ENCODE measurements at places on chromosomes 7 and 10.

- DNase-seq: no peak
Observed at GRCh38 chr10:77716458-77717317, 79.1 kb upstream of the KCNMA1 start.

DNA sequence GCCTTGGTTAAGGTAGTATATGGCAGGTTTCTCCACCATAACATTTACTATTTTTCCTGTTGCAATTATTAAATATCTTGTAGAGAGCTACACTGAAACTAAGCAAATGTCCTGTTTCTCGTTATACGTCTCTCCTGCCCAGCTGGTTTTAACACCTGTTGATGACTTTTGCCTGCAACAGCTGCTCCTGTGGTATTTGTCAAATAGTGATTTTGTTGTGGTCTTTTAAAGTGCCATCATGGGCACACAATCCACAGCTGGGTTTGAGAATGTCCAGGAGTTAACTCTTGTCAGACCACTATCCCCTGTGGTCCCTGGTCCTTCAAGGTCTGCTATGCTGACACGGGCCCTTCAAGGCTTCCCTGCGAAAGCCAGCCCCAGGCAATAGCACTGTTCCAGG, 24.9 kb upstream of the SEC61G start:
- no peak for DNase-seq

DNA sequence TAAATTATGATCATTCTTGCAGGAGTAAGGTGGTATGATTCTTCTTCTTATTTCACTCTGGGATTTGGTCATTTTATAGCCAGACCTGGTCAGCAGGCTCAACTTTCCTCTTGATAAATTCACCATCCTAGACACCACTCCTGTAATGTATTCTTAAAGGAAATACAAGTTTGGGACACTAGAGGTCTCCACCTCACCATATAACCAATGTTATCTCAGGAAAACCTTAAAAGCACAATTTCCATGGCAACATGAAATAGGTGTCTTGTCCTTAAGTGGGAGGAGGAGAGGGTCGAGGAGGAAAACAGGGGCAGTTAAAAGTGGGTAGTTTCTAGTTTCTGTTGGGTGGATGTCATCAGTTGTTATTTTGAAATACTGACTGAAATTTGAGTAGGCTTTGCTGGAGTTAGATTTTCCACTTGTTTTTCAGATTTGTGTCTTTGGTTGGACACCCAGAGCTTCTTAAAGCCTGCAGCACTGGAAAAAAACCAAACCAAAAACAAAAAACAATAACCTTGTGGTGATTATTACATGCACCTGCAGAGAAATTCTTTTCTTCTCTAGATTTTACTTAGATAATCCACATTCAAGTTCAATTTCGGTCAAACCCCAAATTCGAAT, 163.1 kb downstream of the PRKCQ start:
- no peak for DNase-seq

DNA sequence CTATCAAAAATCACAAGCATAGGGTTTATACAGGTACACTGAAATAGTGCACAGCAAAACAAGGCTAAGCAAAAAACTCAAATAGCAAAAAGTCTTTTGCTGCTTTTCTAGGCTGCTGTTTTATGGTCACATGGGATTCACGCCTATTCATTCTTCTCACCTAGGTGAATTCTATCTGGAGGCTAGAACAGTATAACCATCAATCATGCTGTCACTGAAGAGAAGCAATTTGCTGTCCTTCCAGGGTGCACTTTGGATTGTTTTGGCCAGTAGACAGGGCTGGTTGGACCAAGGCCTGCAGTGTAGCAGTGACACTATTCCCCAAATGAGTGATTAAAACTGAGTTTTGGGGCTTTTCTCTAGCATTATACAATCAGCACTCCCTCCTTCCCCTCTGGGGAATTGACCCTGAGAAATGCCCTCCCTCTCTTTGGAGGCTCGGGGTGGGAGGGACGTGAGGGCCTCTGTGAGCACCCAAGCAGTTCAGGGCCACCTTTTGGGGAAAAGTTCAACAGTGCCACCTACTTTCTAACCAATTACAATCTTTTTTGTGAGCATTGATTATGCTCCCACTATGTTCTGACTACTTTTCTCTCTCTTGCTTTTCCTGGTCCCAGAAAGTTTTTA, 16.2 kb upstream of the SND1 start:
- DNase-seq: no peak

DNA sequence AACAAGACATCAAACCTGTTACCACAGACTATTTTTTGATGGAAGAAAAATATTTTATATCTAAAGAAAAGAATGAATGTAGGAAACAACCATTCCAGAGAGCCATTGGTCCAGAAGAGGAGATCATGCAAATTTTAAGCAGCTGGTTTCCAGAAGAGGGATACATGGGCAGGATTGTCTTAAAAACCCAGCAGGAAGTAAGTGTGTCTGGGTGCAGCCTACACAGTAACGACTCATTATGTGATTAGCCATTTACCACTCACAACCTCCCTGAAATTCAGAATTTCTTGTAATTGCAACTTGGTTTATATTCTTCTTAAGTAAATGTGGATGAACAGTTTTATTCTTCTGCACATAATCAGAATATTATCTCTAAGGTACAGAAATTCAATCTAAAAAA, 46.2 kb downstream of the NOC3L start:
- DNase-seq: no peak

GRCh38 chr7:48274662-48275061, 103.4 kb downstream of the ABCA13 start:
- no peak for DNase-seq

DNA sequence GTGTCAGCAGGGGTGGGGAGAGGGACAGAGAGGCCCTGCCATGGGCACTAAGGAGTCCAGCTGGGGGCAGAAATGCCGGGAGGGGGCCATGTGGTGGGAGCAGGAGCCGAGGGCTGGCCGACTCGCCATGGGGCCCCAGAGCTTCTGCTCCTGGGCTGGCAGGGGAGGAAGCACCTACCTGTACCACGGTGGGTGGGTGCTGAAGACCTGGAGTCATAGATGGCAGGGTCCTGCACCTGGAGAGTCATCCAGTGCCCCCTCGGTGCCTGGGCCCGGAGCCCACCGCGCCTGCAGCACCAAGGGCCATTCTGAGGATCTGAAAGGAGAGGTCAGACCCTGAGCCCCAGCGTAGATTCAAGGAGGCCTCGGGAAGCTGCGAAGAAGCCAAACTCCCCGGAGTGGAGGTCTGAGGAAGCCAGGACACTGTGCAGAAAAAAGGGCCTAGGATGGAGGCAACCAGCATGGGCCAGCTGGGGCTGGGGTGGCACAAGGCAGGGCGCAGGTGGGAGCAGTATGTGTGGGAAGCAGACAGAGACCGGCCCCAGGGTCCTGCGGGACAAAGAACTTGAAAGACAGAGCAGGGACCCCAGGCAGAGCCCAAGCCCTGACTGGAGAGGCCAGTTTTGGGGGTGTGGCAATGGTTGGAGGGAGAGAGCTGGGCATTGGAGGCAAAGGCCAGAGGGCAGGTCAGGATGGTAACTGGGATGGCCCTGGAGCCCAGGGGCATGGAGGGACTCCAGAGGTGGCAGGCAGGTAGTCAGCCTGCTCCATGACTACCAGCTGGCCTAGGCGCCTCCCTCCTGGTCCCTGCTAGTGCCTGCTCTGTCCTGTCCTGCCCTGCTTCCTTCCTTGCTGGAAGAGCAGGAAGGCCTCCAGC, 26.7 kb upstream of the SMARCD3 start:
- no peak for DNase-seq

GRCh38 chr7:45988405-45989057, 67.5 kb upstream of the IGFBP3 start:
- DNase-seq: no peak

DNA sequence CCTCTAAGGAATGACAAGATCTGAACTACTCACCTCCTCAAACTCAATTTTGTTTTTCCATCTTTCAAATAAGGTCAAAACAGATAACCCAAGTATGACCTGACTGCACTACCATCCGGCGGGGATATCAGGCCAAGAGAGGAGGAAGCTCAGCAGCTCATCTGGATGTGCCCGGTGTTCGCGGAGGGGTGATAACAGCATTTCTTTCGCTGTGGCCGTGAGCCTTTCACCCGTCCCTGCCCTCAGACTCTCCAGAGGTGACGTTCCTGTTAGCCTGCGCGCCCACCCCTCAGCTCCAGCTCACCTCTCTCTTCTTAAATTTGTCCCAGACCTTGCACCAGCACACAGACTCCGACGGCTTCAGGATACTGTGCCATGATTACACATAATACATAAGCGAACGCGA, 526 bp downstream of the ZNF248 start:
- no peak for DNase-seq

- no peak for DNase-seq
Observed at GRCh38 chr10:6014241-6014761, 37.0 kb upstream of the IL15RA start.

DNA sequence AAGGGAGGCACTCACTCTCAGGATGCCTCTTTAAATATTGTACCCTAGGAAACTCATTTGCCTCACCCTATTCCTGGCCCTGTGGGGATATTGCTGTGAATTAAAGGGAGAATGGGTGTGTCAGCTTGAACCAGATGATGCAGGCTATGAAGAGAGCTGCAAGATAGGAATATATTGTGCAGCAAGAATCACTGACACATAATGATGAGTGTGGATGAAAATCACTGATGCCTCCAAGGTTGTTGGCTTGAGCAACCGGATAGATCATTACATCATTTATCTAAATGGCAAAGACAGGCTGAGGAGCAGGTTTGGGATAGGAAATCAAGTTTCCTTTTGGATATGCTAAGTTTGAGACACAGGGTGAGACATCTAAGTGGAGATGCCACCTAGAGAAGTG, 6.2 kb downstream of the SLC26A4 start:
- DNase-seq: no peak

- no peak for DNase-seq
Observed at GRCh38 chr10:101066146-101066895, 4.5 kb downstream of the KAZALD1 start.

DNA sequence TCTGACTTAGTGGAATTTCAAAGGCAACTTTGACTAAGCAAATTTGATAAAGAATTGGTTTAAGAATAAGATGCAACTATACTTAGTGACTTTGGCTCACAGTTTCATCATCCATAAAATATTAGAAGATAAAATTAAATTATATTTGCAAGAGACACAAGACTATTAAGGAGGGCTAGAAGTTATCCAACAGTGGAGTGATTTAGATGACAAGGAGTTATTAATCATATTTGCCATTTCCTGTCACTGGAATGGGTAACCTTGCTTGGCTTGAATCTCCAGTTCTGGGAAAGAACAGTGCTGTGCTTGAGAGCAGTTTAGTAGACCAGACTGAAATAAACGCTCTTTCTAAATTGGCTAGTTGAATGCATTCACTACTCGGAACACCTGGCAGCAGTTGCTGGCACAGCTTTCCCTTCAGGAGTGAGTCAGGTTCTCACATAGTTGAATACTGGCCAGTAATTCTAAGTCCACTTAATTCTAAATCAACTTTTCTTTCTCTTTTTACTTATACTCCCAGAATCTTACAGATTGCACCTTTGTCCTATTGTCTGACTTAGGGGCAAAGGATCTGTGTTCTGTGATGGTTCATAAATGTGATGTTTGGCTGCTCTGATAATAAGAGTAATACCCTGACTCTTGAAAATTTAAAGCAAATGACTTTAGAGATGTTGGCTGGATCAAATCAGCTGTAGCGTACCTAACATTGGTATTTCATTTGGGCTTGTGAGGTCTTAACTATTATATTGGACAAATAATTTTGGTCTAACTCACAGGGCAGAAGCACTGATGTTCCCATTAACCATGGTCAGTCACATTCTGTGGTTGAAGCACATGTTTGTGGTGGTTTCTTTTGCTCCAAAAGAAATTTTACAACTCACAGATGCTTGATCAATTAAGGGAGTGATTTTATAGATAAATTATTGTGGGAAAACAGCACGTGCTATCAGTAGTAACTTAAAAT, 16.6 kb downstream of the STMP1 start:
- no peak for DNase-seq

DNA sequence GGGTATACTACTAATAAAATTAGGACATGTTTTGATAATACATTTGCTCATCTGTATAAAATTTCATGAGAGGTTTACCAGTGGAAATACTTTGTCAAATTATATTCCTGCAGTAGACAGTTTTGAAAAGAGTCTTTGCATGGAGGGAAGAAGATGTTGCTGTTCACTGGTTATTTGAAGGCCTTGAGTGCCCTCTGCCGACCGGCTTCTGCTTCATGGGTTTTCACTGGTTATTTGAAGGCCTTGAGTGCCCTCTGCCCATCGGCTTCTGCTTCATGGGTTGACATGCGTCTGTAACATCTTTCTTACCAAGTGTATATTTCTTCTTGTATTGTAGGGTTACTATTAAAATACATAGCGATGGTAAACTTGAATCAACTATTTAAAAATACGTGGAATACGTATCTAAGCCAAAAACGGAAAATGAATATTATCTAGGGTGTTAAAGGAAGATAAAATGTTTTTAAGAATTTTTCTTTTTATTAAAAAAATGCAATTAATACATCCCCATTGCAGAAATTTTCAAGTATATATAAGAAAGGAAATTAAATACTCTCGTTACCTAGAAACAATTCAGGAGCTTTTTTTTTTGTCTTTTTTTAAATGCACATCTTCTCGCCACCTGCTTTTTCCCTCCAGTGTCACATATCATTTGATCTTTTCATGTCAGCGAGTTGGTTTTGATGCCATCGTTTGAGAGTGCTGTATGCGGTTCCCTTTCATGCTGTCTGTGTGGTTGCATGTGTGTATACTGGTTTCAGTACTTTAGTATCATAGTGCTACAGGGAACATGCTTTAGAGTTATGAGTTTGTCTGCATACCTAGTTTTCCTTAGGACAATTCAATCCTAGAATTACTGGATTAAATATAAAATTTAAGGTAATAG, 73.4 kb downstream of the SHH start:
- DNase-seq: peak; percentile 24

DNA sequence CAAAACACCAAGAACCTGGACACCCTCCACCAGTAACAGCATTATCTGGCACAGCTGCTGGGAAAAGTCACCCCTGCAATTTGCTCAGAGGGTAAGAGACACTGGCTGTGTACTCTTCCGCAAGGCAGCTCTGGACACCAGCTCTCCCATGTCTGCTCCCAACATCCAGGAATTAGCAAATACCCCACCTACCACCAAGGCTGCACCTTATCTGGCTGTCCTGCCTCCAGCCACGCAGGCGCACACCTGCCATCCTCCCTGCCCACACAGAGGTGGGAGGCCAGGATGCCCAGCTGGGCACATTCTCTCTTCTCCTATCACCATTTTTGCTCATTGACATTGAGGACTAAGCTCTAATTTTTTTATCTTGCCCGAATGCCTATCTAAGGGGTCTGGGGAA, 20.3 kb upstream of the BNIP3 start:
- DNase-seq: no peak
